ENCODE measurements at places on chromosomes 2 and 18. TPM values are rescaled to one million over a fixed set of nuclear protein-coding genes. Genes with fewer than 3 reads are reported as not detected.

Gene RGPD3
- total RNA-seq = 0.44 TPM

Gene DSEL
- total RNA-seq = 1.3 TPM

Gene GGCX
- 38.1 TPM for total RNA-seq

Gene EVX2
- not detected for total RNA-seq

DNA sequence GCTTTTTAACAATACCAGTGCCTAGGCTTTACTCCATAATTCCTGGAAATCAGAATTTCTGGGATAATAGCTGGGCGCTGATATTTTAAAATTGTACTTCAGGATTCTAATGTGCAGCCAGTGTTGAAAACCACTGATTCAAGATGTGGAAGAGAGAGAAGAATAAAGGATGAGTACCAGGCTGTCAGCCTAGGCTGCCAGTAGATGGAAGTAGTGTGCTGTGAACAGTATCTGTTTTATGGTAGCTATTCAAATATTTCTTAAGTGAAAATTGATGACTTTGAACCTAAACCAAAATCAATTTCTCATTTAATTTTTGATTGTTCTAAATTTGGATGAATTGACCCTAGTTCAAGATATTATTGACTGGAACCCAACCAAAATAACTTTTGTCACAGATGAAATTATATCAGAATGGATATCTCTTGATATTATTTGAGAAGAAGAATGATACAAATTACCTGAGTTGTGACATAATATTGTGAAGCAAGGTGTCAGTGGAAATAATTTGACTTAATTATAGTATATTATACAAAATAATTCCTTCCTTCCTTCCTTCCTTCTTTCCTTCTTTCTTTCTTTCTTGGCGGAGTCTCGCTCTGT is 88.0 kb downstream of the COMMD1 start:
- no peak overlapping the region for H3K27ac ChIP-seq
- no peaks in the 10 kb centered on the region for H3K27me3 ChIP-seq
- peak; percentile 8 for DNase-seq
- no peaks in the 10 kb centered on the region for H3K4me1 ChIP-seq
- no peak overlapping the region for H3K4me3 ChIP-seq
- no peaks in the 10 kb centered on the region for H3K36me3 ChIP-seq

DNA sequence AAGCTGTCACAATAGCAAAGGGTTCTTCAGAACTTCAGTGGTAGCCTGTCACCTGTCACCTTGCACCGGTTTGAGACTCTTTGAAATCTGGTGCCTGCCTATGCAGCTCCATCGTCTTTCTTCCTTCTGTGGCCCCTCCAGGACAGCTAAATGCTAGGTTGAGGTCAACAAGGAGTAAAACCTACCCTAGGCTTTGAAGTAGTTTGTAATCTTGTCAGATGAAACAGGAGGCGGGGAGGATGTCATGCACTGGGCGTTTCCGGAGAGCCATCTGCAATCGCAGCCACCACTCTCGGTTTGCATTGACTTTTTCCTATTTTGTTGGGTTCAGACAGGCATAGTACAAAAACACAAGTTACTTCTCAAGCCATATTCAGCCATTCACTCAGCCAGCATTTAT is 116.7 kb downstream of the LPIN1 start:
- H3K36me3 ChIP-seq = no peaks in the 10 kb centered on the region
- H3K4me1 ChIP-seq = peaks cover 25% of the 10 kb centered on the region
- H3K27me3 ChIP-seq = no peaks in the 10 kb centered on the region
- peak; percentile 18 for DNase-seq
- no peak overlapping the region for H3K27ac ChIP-seq

GRCh38 chr18:78814766-78815165 is 164.9 kb upstream of the SALL3 start:
- H3K4me1 ChIP-seq = no peaks in the 10 kb centered on the region
- H3K36me3 ChIP-seq = no peaks in the 10 kb centered on the region
- no peak overlapping the region for H3K4me3 ChIP-seq
- DNase-seq = no peak
- no peaks in the 10 kb centered on the region for H3K27me3 ChIP-seq
- no peak overlapping the region for H3K27ac ChIP-seq

DNA sequence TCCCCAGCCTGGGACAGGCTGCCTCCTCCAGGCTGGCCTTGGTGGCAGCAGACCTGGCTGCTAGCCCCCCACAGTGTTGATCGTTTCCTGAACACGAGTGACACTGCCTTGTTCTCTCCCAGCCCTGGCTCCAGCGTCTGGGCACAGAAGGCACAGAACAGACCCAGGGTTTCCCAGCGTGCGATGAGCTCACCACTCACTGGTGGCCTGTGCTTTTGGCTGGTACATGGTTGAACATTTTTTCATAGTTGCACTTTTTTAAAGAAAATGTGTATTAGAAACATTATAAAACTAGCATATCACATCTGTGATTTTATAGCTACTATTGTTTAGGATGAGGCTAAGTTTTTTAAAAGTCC is 40.9 kb downstream of the SCTR start:
- H3K36me3 ChIP-seq = no peaks in the 10 kb centered on the region
- H3K27me3 ChIP-seq = no peaks in the 10 kb centered on the region
- H3K4me3 ChIP-seq = no peak overlapping the region
- DNase-seq = no peak
- no peak overlapping the region for H3K27ac ChIP-seq

DNA sequence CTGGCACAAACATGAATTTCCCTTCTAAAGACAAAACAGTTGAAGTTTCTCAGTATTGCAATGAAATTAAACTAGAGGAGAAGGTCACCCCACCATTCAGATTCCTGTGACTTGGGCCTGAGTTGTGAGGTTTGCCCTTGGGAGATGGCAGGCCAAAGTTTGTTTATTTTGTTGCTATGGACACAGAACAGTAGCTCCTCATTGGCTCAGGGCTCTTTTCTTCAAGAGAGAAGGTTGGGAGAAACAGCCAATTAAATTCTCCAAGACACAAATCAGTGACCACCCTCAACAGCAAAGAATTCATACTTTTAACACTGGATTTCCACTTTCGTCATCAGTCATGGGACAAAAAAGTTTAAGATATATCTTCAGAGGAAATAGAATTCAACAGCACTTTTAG is at the start of gene FLACC1:
Gene FLACC1 (minus strand): TSS at position 125 of the 400 bp plus-strand sequence. CDS start 5,941 bp downstream, outside the sequence.
- DNase-seq = no peak
- H3K27me3 ChIP-seq = no peaks in the 10 kb centered on the region
- H3K4me3 ChIP-seq = no peak within 1 kb of the TSS
- H3K27ac ChIP-seq = no peak within 1 kb of the TSS
